Cardiac fibroblast (primary cell): ENCODE measurements at places on chromosomes 3 and 15.

DNA sequence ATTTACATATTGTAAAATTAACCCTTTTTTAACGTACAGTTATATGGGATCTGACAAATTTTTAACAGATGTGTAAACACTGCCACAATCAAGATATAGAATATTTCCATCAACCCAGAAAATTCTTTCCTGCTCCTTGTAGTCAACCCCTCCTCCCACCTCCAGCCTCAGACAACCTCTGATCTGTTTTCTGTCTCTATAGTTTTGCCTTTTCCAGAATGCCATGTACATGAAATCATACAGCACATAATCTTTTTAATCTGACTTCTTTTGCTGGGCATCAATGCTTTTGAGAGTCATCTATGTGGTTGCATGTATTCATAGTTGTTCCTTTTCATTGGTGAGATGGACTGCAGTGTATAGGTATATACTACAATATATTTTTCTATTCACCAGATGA lies 153.0 kb downstream of the SMAD6 start:
- no peak for DNase-seq

GRCh38 chr3:155701882-155702465 lies 42.9 kb downstream of the PLCH1 start:
- DNase-seq: peak; percentile 74

DNA sequence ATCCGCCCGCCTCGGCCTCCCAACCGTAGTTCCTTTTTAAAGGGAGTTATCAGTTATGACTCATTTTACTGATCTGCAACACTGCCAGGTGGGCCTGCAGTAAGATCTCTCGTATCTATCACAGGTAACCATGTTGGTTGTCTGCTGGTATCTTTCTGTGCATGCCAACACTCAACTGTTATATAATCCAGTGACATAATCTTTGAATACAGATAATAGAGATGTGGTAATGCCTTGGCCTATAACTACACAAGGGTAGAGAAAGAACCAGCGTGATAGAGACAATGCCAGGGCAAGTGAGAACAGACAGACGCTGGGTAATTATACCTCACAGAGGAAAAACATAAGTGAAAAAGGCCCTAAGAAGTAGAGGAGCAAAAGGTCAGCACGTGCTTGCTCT lies 11.0 kb upstream of the ARPP19 start:
- DNase-seq: no peak

GRCh38 chr3:3906171-3906570 lies 106.9 kb downstream of the LRRN1 start:
- no peak for DNase-seq

DNA sequence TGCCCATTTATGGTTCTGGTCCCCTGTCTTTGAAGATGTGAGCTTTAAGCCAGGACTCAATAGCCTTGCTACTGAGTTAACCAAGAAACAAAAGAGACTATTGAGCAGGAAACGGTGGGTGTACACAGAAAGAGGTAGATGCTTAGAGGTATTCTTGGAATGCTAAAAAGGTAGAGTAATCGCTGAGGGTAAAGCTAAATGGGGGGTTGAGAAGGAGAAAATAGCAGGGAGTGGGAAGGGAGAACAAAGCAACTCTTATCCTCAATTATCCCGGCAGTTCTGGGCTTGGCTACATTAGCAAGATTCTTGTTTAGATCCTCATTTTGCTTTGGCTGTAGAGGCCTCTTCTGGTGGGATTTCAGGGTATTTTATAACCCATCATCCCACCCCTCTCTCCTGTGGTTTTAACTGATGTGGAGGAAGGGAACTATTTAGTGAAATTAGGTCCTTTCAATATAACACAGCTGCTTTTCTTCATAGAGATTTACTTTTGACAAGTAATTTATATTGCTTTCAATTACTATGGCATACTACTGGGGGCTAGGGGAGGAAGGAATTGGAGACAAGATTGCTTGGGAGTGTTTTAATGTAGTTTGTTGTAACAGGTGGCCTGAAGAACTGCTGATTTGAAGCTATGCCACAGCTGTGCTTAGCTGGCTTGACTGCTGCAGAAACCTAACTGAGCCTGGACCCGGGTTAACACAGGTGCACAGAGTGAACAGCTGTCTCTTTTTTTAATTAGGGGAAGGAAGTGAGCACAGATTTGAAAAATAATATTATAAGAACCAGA lies 234.3 kb upstream of the CCDC54 start:
- no peak for DNase-seq

GRCh38 chr15:101191242-101191641 lies 60.6 kb downstream of the CHSY1 start:
- peak; percentile 65 for DNase-seq

GRCh38 chr3:190325923-190326322 lies 3.7 kb upstream of the CLDN1 start:
- DNase-seq: no peak

DNA sequence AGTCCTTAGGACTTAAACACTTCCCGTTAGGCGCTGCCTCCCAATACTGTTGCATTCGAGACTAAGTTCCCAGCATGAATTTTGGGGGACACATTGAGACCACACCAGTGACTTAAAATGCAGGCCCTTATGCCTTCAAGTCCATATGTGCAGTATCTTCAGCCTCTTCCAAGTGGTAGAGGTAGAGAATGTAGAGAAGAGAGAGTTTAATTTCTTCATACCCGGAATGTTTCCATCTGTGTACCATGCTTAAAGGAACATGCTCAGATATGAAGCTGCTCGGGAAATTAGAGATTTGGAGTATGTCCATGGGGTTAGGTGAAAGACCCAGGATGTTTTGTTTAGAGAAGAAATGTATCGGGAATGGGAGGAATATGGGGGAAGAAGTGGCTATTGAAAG lies 12.6 kb downstream of the DUT start:
- no peak for DNase-seq

GRCh38 chr3:36295296-36295695 lies 85.0 kb upstream of the STAC start:
- DNase-seq: no peak

DNA sequence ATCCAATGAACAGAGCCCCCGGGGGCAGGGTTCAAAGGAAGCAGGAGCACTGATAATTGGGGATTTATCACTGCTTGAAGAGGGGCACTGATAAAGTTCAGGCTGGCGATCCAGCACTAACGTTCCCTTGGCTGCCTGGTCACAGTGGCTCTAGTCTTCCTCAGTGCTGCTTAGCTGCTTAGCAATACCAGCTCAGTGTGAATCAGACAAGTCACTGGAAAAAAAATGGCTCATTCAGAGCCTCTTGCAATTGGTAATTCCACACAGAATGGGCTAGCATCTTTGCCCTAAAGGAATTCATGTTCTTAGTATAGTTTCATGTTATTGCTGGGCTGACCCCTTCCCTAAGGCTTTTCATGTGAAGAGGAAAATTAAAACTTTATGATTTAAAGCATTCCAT lies 95.7 kb upstream of the SLC2A2 start:
- DNase-seq: peak; percentile 10

DNA sequence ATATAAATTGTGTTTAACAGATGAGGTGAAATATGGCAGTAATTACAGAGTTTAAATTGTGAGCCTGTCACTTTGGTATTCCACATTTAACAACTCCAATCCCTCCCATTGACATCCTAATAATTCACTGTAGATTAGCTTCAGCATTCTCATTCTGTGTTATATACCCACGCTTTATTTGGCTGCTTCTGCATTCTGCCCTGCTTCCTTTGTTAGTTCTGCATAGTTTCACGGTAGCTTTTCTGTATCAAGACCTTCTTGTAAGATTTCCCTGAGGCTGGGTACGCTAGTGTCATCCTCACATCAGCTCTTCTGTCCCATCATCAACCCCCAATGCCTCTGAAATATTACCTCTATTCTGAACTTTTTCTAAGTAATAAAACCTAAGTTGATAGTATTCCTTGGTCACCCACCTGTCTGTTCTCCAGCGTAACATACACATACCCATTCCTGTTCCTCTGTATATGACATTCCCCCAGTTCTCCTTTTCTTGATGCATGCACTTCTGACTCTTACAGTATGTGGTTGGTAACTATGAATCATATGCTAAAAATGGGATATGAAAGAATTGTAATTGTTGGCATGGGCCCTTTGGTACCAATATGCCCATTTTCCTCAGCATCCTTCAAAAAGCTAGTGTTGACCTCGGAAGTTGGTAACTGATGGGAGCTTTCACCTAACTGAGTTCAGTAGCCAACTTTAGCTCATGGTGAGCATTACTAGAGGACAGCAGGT lies 171.2 kb downstream of the KLHL25 start:
- DNase-seq: peak; percentile 64

DNA sequence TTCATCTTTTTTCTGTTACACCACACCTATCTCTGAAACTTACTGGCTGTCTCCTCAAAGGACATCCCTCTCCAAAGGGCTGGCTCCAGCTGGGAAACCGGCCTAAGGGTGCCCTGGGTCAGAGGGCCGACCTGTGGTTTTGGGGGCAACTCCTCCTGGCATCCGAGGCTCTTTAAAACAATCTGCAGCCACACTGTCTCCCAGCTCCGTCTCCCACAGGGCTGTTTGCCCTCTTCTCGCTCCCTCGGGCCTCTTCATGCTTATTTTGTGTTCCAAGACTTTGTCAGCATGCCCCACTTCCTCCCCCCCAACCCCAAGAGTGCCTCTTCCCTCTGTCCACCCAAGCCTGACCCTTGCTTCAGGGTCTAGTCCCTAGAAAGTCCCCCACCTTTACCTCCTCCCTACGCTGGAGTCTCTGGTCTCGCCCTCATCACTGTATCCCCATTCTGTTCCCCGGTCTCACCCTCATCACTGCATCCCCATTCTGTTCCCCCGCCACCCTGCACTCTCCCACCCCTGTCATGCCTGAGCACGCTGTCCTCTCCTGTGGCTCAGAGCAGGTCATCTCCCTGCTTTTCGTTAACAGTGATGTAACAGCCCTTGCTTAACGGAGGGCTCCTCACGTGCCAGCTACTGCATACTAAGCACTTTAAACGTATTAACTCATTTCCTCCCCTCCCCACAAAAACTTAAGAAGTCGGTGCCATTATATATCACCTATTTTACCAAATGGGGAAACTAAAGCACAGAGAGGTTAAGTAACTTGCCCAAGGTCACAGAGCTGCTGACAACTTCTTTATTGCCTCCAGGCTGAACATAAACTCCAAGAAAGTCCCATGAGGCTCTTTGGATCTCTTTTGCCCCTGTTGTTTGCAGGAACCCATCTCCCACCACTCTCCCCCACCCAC lies 1.1 kb upstream of the CSK start:
- peak; percentile 31 for DNase-seq

DNA sequence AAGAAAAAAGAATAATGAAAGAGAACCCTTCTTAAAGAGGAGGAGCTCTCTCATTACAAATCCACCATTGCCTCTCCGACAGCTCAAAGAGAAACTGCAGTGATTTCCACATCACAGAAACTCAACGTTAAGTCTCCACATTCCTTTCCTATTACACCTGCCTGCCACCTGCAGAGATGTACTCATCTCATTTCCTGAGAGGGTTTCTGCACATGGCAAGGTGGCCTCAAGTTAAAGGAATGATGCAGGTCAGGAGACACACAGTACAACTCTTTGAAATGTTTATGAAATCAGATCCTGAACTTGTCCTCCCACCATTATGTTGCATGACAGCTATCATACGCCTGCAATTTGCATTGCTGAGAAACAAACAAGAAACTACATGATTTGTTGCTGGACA lies 458.4 kb upstream of the ADAMTS9 start:
- DNase-seq: no peak

- peak; percentile 57 for DNase-seq
Measured at GRCh38 chr3:42012935-42013690, 51.2 kb upstream of the ULK4 start.

- DNase-seq: no peak
Measured at GRCh38 chr3:187850258-187850921, 105.1 kb upstream of the BCL6 start.

DNA sequence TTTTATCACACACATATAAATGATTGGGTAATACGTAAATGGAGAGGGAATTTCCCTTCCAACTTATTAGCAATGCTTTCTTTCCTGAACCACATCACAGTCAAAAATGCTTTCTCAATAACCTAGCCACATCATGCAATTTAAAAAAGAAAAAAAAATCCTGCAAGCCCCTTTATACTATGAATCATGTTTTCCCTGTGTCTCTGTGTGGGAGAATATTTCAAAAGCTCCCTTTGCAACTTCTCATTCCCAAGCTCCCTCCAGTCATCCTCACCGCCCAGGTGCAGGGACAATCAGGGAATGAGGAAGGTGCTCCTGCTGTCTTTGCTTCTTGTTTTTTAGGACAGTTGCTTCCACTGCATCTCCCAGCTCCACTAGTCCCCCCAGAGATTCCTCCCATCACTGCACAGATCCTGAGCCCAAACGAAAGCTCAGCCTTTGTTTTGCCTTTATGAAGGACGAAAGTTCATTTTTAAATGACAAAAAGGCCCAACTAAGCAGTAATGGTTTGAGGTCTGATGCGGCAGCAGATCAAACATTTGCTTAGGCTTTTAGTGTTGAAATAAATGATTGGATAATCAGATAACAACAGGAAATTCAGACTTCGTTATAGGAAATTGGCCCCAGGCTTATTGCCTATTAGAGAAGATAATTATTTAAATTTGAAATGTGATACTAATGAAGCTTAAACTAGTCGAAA lies 47.8 kb upstream of the ADGRG7 start:
- peak; percentile 77 for DNase-seq

DNA sequence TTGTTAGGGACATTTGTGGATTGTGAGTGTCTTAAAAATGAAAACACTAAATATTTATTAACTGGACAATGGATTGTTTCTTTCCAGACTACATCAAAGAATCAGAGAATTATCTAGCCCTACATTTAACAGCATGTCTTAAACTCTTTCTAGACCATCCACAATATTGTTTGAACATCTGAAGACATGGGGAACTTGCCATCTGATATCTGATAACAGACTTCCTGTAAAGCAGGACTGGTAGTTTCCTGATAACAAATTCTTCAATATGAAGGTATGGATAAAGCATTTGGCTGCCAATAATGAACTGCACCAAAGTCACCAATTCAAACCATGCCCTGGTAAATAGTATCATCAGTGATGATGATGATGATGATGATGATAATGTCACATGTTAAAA lies 26.2 kb upstream of the HACD2 start:
- no peak for DNase-seq

DNA sequence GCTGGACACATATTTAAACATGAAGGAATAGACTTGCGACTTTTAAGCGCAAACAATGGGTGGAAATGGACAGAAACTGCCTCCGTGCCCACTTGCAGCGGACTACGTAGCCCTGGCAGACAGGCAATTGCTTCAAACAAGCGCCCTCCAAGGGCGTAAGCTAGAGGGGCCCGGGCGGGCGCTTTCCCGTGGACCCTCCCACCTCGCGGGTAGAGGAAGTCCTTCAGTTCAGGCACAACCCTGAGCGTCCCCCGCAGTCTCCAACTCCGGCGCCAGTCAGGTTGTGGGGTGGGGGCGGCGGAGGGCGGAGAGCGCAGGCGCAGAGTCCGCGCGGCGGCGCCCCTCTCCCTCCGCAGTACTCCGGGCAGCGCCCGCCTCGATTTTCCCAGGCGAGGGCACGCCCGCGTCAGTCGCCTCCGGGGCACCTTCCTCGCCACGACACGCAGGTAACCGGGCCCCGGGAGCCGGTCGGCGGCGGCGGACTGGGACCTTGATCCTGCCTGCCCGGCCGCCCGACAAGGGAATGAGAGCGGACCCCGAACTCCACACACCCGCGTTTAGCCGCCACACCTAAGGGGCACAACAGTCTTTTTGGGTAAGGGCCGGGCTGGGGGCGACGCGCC lies at the start of gene SLC35G2:
Gene SLC35G2 (plus strand): TSS at position 358 of the 623 bp plus-strand sequence. CDS start 35,335 bp downstream, outside the sequence.
- DNase-seq: peak; percentile 68
